Uterine smooth muscle cell (primary cell): ENCODE measurements at places on chromosomes 11 and 22. TPM values are rescaled to one million over a fixed set of nuclear protein-coding genes. Genes with fewer than 3 reads are reported as not detected.

OR56A1 gene
- total RNA-seq = not detected in 2 replicates

SULT4A1 gene
- total RNA-seq = 0.12 TPM in 1 of 2 replicates, not detected in the other

SLC22A8 gene
- under 0.01 TPM in 1 of 2 replicates, not detected in the other for total RNA-seq

OR52N4 gene
- total RNA-seq = not detected in 2 replicates

TRPM5 gene
- not detected in 2 replicates for total RNA-seq

C22orf31 gene
- total RNA-seq = not detected in 2 replicates

APOL5 gene
- not detected in 2 replicates for total RNA-seq
